Prostate gland (tissue), 2 donors: ENCODE measurements at places on chromosomes 4 and X.

DNA sequence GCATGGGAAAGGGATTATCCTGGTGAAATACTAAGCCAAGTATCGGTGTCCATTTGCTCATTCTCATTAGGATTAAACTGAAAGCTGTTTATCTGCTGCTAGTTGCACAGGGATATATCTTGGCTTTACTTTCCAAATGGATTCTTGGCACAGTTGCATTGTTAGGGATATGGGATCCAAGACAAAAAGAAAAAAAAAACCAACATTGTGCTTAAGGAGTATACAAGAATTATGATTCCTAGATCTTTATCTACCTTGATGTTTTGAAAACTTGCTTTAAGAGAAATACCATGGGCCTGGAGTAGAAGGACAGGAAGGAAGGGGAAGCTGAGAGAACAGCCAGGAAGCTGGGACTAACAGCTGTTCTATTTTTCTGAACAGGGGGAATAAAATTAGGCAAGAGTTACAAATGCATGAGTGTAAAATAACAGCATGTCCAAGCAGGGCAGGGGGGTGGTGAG is 107.6 kb downstream of the ATXN3L start:
- no peaks in the 10 kb centered on the region for H3K4me1 ChIP-seq
- DNase-seq, result no peak
- no peak overlapping the region for H3K27ac ChIP-seq
- H3K36me3 ChIP-seq, result no peaks in the 10 kb centered on the region

GRCh38 chrX:43822014-43822413 is 60.2 kb downstream of the MAOB start:
- no peak overlapping the region for H3K4me3 ChIP-seq
- H3K36me3 ChIP-seq, result no peaks in the 10 kb centered on the region
- H3K27ac ChIP-seq, result no peak overlapping the region
- no peaks in the 10 kb centered on the region for H3K4me1 ChIP-seq
- H3K27me3 ChIP-seq, result no peaks in the 10 kb centered on the region

GRCh38 chr4:55512922-55513571 is 33.7 kb downstream of the CLOCK start:
- H3K27me3 ChIP-seq, result no peaks in the 10 kb centered on the region
- H3K27ac ChIP-seq, result no peak overlapping the region
- H3K36me3 ChIP-seq, result no peaks in the 10 kb centered on the region
- no peak for DNase-seq
- H3K4me1 ChIP-seq, result no peaks in the 10 kb centered on the region

DNA sequence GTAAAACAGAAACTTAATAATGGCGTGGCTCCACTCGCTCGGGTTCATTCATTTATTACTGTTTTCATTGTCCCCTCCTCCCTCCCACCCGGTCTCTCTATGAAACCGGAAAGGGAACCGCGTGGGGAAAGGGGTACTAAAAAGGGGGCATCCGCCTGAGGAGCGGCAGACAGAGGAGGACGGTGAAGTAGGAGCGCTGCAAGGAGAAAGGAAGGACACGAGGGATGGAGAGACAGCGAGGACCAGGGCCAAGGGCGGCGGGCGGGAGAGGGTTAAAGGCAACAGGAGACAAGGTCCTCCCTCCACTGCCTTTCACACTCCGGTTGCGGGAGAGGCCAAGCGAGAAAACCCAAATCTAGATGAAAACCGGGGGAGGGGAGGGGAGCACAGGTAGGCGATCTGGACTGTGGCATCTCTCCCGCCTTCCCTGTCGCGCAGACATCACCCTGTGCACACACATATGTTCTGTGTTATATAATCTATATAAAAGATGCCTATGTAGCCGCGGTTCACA is 829 bp downstream of the ELOVL6 start:
- H3K27me3 ChIP-seq, result no peaks in the 10 kb centered on the region
- DNase-seq, result peak; percentile 6
- H3K4me3 ChIP-seq, result peak overlapping the region; percentile 84
- peak overlapping the region; percentile 91 for H3K27ac ChIP-seq
- H3K4me1 ChIP-seq, result peaks cover 4% of the 10 kb centered on the region

DNA sequence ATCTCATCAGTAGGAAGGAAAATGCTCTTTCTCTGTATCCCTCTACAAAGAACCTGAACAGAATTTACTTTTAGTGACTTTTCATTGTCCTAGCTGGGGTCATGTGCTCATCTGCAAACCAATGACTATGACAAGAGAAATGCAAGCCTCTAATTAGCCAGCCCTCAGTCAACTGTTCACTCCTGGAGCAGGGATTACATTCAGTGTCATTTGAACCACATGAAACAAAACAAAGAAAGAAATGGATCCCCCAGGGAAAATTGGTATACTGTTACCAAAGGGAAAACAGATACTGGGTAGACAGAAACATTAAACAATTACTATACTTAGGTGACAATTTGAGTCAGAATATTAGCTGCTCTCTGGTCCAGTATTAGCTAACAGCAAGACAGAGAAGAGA is 173.6 kb downstream of the RCHY1 start:
- no peaks in the 10 kb centered on the region for H3K4me1 ChIP-seq
- no peak overlapping the region for H3K4me3 ChIP-seq
- H3K27ac ChIP-seq, result no peak overlapping the region
- no peaks in the 10 kb centered on the region for H3K36me3 ChIP-seq
- H3K27me3 ChIP-seq, result no peaks in the 10 kb centered on the region

GRCh38 chr4:156957556-156957955 is 14.0 kb downstream of the PDGFC start:
- no peaks in the 10 kb centered on the region for H3K36me3 ChIP-seq
- no peak for DNase-seq
- H3K4me1 ChIP-seq, result no peaks in the 10 kb centered on the region
- no peak overlapping the region for H3K27ac ChIP-seq
- H3K27me3 ChIP-seq, result no peaks in the 10 kb centered on the region

DNA sequence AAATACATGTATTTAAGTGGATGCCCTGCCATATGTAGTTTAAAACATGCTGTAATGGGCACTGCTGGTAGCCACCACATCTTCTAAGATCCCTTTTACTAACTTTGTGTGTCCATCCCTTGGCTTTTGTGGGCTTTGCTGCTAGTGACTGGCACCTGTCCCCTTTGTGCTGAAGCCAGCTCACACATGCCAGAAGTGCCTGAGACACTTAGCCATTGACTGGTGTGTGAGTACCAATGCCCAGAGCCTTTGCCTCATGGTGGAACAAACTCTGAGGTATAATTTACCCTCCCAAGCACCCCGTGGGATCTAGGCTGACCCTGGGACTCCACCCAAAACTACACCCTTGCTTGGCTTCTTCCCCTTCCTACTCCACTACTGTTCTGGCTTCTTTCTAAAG is 33.0 kb downstream of the ARHGAP6 start:
- DNase-seq, result no peak
- no peaks in the 10 kb centered on the region for H3K36me3 ChIP-seq
- H3K4me3 ChIP-seq, result no peak overlapping the region
- H3K4me1 ChIP-seq, result no peaks in the 10 kb centered on the region

GRCh38 chr4:140247237-140247636 is 93.3 kb upstream of the MAML3 start:
- H3K4me1 ChIP-seq, result peaks cover 13% of the 10 kb centered on the region
- no peak overlapping the region for H3K4me3 ChIP-seq

- H3K36me3 ChIP-seq, result no peaks in the 10 kb centered on the region
- DNase-seq, result no peak
- H3K4me1 ChIP-seq, result no peaks in the 10 kb centered on the region
- H3K27ac ChIP-seq, result no peak overlapping the region
- no peak overlapping the region for H3K4me3 ChIP-seq
Measured at GRCh38 chr4:119652998-119653397, 24.4 kb upstream of the PDE5A start.

- H3K27ac ChIP-seq, result peak overlapping the region; percentile 68
- no peaks in the 10 kb centered on the region for H3K27me3 ChIP-seq
- DNase-seq, result no peak
- H3K4me1 ChIP-seq, result peaks cover 5% of the 10 kb centered on the region
- no peak overlapping the region for H3K4me3 ChIP-seq
Measured at GRCh38 chr4:94653095-94653649, 104.6 kb upstream of the BMPR1B start.

DNA sequence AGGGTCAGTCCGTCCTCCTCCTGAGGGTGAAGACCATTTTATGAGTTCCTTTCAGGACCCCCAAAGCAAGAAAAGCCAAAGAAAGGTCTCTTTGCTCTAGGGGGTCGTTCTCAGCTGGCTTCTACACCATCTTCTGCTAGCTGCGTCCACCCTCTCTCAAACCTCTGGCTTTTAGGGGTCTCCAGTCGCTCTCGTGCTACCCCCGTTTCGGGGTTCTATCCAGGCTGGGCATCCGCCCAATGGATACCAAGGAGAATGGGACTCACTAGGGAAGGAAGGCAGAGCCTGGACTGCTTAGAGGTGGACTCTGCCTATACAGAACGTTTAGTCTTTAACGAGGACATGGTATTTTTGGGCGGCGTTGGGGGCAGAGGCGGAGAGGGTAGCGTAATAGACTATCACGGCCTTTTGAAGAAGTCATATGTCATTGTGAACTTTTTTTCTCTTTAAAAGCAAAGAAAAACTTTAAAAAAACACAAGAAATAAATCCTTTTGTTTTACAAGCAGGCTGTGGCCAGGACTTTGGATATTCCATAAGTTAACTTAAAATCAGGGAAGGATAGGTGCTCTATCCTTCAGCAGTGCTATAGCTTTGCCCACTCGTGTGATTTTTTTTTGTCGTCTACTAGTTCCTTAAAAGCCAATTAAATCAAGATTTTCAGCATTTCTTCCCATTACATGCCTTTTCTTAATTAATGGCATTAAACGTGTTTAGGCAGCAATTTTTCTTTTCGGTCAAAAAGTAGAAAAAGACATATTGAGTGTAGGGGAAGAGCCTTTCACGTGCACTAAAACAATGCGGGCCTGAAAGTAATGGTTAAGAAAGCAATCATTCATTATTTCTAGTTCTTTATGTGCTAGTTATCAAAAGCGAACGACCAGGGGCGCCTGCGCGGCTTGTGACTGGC is 7.2 kb upstream of the PITX2 start:
- no peaks in the 10 kb centered on the region for H3K4me1 ChIP-seq

- DNase-seq, result no peak
- H3K27ac ChIP-seq, result no peak overlapping the region
- H3K27me3 ChIP-seq, result no peaks in the 10 kb centered on the region
- no peaks in the 10 kb centered on the region for H3K36me3 ChIP-seq
- H3K4me1 ChIP-seq, result no peaks in the 10 kb centered on the region
- no peak overlapping the region for H3K4me3 ChIP-seq
Measured at GRCh38 chr4:136392576-136392975, 1139.7 kb downstream of the PCDH18 start.

- H3K36me3 ChIP-seq, result no peaks in the 10 kb centered on the region
- H3K27me3 ChIP-seq, result no peaks in the 10 kb centered on the region
- no peaks in the 10 kb centered on the region for H3K4me1 ChIP-seq
- no peak overlapping the region for H3K27ac ChIP-seq
- no peak for DNase-seq
Measured at GRCh38 chr4:189221691-189222090, 719.0 kb upstream of the FRG1 start.

DNA sequence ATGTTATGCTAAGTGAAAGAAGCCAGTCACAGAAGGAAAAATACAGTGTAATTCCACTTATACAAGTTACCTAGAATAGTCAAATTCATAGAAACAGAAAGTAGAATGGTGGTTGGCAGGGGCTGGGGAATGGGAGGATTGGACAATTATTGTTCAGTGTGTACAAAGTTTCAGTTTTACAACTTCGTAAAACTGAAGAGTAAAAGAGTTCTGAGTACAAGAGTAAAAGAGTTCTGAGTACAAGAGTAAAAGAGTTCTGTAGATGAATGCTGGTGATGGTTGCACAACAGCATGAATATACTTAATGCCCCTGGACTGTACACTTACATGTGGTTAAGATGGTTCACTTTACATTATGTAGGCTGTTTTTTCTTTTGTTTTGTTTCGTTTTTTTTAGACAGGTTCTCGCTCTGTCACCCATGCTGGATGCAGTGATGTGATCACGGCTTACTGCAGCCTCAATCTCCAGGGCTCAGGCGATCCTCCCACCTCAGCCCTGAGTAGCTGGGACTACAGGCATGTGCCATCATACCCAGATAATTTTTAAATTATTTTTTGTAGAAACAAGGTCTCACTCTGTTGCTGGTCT is 230.9 kb downstream of the SOWAHB start:
- no peak for DNase-seq
- no peaks in the 10 kb centered on the region for H3K27me3 ChIP-seq
- H3K36me3 ChIP-seq, result no peaks in the 10 kb centered on the region
- peak overlapping the region; percentile 1 for H3K27ac ChIP-seq

- no peak for DNase-seq
- no peak overlapping the region for H3K27ac ChIP-seq
- H3K27me3 ChIP-seq, result no peaks in the 10 kb centered on the region
- no peaks in the 10 kb centered on the region for H3K4me1 ChIP-seq
Measured at GRCh38 chr4:2837904-2838496, 5.6 kb upstream of the ADD1 start.

DNA sequence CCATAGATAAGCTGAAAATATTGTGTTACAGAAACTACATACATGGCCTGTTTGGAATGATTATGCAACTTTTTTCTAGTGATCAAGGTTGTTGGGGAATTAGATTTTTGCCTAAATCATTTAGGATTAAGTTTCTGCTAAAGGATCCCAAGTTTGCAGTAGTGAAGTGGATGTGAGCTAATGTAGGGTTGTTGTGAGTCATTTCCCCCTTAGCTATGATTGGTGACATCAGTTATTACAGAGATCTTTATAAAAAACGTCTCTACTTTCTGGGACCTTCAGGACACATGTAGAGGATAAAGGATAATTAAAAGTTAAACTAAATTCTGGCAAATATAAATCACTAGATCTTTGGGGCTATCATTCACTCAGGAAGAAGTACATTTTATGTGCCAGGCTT is 133.3 kb downstream of the GATB start:
- peaks cover 3% of the 10 kb centered on the region for H3K4me1 ChIP-seq
- DNase-seq, result no peak
- H3K27ac ChIP-seq, result no peak overlapping the region
- H3K4me3 ChIP-seq, result no peak overlapping the region
- no peaks in the 10 kb centered on the region for H3K27me3 ChIP-seq
